Activated naive CD8-positive, alpha-beta T cell treated with anti-CD3 and anti-CD28 coated beads, Interleukin-2, amount 50 U/mL, for 16 hours (primary cell): ENCODE measurements at places on chromosomes 6 and 20.

- no peak for DNase-seq
These were observed 143.2 kb downstream of the SLC16A10 start for GRCh38 chr6:111230351-111231089.

- no peak for DNase-seq
These were observed 125.3 kb downstream of the MAP7 start for GRCh38 chr6:136424901-136425300.

DNA sequence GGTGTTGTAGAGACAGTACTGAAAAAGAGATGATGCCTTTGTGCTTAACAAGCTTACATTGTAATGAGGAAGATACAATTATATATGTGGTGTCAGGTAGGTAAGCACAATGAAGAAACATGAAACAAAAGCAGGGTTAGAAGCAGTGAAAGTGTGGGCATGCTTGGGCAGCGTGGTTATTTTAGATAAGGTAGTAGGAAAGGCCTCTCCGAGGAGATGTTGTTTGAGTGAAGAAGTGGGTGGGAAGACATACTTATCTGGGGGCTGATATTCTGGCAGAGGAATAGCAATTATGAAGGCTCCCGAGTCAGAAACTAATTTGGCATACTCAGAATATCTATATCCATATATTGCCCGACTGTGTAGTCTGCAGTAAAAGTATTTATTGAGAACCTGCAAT is 4.7 kb downstream of the CDKAL1 start:
- DNase-seq, result no peak

GRCh38 chr6:43715056-43715788 is 27.6 kb upstream of the MRPS18A start:
- no peak for DNase-seq

DNA sequence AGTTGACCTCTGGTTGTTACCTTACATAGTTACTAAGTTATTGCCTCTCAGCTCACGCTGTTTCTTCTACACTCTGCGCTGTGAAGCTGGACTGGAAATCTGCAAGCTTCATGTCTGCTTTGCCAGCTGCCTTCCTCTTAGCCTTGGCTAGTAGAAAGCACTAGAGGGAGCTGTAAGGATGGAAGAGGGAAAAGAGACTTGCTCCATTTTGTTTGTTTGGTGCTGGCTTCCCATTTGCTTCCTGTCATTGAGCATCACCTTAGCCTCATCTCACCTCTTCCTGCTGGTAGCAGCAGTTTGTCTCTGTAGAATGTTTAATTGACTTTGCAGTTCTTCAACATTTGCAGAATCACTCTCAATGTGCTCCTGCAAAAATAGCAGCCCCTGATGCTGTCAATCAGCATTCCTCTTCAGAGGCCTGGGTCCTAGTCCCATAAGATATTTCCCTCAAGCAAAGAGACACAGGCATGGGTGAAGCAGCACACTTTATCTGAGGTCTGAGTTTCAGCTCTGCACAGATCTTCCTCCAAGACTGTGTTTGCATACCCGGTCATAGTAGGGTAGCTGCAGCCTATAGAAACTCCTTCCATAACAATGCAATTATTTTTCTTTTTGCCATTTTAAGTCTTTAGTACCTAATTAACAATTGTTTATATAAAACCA is 302.2 kb upstream of the EPHA7 start:
- DNase-seq, result no peak

GRCh38 chr6:39231521-39232243 is 2.4 kb upstream of the KCNK5 start:
- DNase-seq, result no peak

GRCh38 chr6:92263864-92264263 is 1155.5 kb downstream of the EPHA7 start:
- no peak for DNase-seq

GRCh38 chr6:30748851-30749540 is 4.6 kb upstream of the IER3 start:
- DNase-seq, result no peak

- DNase-seq, result no peak
These were observed 6.1 kb downstream of the GMPR start for GRCh38 chr6:16244446-16244845.
